ENCODE measurements at places on chromosomes 6 and 20.

- H3K27me3 ChIP-seq = no peaks in the 10 kb centered on the region
- peaks cover 7% of the 10 kb centered on the region for H3K36me3 ChIP-seq
- DNase-seq = no peak
- no peak overlapping the region for H3K4me3 ChIP-seq
- H3K27ac ChIP-seq = no peak overlapping the region
These were observed 45.7 kb downstream of the HBS1L start for GRCh38 chr6:135008941-135009290.

DNA sequence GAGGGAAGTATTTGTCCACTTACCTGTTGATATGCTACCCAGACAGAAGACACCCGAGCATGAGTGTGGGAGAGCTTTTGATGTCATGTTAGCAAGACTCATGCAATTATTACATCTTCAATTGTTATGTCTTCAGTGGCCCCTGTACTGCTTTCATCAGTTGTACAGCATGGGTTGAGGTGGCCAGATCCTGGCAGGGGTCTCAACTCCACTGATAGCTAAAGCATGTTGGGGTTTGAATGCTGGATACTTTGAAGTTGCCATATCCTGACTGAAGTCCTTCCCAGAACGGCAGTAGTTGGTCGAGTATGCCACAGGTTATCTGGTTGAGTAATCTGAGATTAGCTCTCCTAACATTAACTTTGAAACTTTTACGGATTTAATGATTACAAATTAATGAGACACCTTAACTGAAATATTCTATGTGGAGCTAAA is 46.7 kb downstream of the LRRN4 start:
- H3K27ac ChIP-seq = no peak overlapping the region
- DNase-seq = no peak
- peaks cover 7% of the 10 kb centered on the region for H3K4me1 ChIP-seq
- no peaks in the 10 kb centered on the region for H3K27me3 ChIP-seq
- peak overlapping the region; percentile 85 for H3K4me3 ChIP-seq

- H3K27me3 ChIP-seq = peaks cover 2% of the 10 kb centered on the region
- DNase-seq = no peak
- no peaks in the 10 kb centered on the region for H3K36me3 ChIP-seq
- H3K4me3 ChIP-seq = no peak overlapping the region
These were observed 215.1 kb upstream of the QKI start for GRCh38 chr6:163199371-163199770.

DNA sequence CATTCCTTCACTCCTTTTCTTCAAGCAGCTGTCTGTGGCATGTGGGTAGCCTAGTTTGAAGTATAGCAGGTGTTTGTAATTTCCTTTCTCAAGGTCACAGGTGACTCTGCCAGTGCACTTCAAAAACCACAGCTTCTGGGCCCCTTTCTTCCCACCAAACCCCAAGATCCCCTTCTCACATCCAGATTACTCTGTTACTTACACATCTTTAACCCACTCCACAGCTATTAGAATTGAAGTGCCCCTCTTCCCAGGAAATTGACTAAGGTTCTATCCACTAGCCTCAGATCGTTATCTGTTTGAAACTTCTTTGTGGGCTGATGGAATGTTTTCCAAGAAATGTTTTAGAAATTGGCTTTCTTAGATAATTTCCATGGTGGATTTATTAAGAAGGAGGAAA is 150.8 kb downstream of the AHI1 start:
- H3K4me3 ChIP-seq = no peak overlapping the region
- no peak overlapping the region for H3K27ac ChIP-seq
- no peaks in the 10 kb centered on the region for H3K4me1 ChIP-seq

DNA sequence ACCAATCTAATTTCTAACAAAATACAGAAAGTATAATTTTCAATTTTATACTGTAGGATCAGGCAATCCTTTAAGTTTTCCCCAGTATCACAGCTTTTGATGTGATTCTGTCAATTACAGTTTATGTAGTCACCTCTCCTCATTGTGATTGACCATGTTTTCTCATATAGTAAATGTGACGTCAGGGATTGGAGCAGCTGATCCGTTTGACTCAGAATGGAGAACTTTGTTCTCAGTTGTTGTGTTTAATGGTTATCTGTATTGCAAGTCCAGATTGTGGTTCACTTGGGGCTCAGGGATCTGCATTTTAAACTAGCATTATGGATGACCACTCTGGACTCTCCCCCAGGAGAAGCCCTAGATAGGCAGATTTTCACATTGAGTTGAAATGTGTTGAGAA is 90.6 kb downstream of the DNAH8 start:
- H3K27me3 ChIP-seq = peaks cover 22% of the 10 kb centered on the region
- H3K36me3 ChIP-seq = no peaks in the 10 kb centered on the region
- no peak for DNase-seq

GRCh38 chr20:4060856-4061695 is 45.7 kb upstream of the RNF24 start:
- no peaks in the 10 kb centered on the region for H3K36me3 ChIP-seq
- no peak overlapping the region for H3K27ac ChIP-seq
- H3K4me3 ChIP-seq = no peak overlapping the region
- DNase-seq = no peak
- no peaks in the 10 kb centered on the region for H3K27me3 ChIP-seq

GRCh38 chr20:55514531-55514930 is 490.8 kb downstream of the CBLN4 start:
- DNase-seq = no peak
- no peak overlapping the region for H3K27ac ChIP-seq
- no peak overlapping the region for H3K4me3 ChIP-seq
- H3K36me3 ChIP-seq = no peaks in the 10 kb centered on the region
- no peaks in the 10 kb centered on the region for H3K27me3 ChIP-seq

DNA sequence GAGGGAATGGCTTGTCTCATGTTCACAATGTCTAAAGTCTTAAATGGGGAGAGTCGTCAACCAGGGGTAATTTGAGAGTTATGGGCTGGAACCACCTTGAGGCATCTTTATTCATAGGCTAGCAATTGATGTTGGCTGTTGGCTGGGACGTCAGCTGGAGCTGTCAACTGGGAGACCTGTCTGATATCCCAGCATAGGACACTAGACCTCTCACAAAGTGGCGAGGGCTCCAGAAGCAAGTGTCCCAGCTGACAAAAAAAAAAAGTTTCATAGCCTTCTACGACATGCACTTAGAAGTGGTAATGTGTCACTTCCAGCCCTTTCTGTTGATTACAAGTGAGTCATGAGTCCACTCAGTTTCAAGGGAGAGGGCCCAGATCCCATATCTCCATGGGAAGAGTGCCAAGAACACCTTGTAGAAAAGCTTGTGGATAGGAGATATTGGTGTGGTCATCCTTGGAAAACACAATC is 278.0 kb downstream of the ESR1 start:
- DNase-seq = no peak
- no peaks in the 10 kb centered on the region for H3K36me3 ChIP-seq
- no peak overlapping the region for H3K27ac ChIP-seq
- no peaks in the 10 kb centered on the region for H3K4me1 ChIP-seq

DNA sequence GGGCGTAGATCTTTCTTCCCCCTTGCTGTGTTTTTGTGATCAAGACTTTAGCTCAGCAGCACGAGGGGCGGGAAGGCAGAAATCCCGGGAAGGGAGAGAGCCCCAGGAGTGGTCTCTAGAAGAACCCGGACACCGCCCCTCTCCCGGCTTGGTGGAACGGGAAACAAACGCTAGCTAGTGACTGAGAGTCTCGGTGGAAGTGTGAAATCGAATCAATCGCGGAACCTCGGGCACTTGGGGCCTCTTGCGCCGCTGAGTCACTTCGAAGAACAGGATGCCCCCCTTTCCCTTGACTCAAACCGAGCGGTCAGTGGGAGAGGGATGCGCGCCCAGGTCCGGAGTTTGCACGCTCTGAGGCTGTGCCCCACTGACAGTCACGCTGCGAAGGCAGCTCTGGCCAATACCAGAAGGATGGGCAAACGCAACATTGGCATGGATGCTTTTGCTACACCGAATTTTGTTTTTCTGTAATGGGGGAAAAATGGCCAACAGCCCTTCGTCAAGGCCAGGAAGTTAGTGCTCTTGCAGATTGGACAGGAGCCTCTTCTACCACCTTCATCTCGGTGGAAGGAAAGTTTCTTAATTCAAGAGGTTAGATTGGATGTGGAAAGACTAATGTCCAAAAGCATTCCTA is 1.6 kb upstream of the OLIG3 start:
- peaks cover 61% of the 10 kb centered on the region for H3K4me1 ChIP-seq
- H3K36me3 ChIP-seq = no peaks in the 10 kb centered on the region
- H3K4me3 ChIP-seq = no peak overlapping the region
- DNase-seq = no peak
- H3K27me3 ChIP-seq = peaks cover 95% of the 10 kb centered on the region

GRCh38 chr20:51828762-51829161 is 26.4 kb upstream of the SALL4 start:
- no peaks in the 10 kb centered on the region for H3K4me1 ChIP-seq
- no peak overlapping the region for H3K4me3 ChIP-seq
- no peak for DNase-seq
- no peak overlapping the region for H3K27ac ChIP-seq
- no peaks in the 10 kb centered on the region for H3K27me3 ChIP-seq

GRCh38 chr6:7088076-7088742 is 19.6 kb upstream of the RREB1 start:
- H3K36me3 ChIP-seq = no peaks in the 10 kb centered on the region
- H3K27ac ChIP-seq = no peak overlapping the region
- no peaks in the 10 kb centered on the region for H3K27me3 ChIP-seq
- H3K4me1 ChIP-seq = peaks cover 20% of the 10 kb centered on the region
- H3K4me3 ChIP-seq = peak overlapping the region; percentile 52
- peak; percentile 17 for DNase-seq
